ENCODE measurements at places on chromosomes 5 and 9.

DNA sequence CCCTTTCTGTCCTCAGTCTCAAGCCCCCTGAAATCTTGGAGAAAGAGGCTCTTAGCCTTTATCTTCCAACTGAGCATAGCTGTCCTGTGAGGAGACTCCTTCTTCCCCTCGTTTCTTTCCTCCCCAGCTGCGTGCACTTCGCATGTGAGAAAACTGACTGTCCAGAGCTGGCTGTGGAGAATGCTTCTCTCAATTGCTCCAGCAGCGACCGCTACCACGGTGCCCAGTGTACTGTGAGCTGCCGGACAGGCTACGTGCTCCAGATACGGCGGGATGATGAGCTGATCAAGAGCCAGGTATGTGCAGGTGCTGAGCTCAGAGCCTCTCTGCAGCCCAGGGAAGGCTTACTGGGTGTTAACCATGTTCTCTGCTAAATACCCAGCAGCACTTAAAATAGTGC, 190.8 kb downstream of the PAPPA start:
- DNase-seq: no peak

DNA sequence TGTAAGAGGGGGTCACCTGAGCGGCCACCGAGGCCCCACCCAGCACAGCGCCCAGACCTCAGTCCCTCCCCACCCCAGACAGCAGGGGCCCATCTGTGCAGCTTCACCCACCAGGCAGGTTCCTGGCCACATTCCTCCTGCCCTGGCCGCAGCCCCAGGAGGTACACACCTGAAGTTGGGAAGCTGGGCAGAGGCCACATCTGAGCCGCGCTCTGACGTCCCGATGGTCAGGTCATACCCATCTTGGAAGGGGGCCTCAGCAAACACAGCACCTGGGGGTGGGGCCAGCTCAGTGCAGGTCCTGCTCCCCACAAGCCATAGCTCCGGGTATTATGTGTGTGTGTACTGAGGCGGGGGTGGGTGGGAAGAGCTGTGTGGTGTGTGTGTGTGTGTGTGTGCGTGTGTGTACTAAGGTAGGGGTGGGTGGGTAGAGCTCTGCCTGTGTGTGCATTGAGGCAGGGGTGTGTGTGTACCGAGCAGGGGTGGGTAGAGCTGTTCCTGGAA, 5.6 kb downstream of the SPOUT1 start:
- DNase-seq: no peak

DNA sequence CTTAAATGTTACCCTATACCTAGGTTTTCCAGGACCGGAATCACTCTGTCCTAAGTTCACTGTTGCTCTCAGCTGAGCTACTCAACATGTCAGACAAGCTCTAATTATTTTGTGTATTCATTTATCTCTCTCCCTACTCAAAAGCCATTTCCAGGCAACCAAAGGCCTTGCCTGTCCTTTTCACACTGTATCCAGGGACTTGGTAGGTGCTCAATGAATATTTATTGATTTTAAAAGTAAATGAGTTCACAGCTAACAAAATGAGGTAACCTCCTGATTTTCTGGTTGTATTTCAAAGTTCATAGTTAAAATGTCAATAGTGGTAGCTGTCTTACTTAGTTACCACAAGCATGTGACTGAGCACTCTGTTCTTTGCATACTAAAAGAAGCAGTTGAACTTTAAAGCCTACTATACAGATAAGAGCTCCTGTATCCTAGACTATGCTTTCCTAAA, 522.2 kb downstream of the ACTL7B start:
- no peak for DNase-seq

DNA sequence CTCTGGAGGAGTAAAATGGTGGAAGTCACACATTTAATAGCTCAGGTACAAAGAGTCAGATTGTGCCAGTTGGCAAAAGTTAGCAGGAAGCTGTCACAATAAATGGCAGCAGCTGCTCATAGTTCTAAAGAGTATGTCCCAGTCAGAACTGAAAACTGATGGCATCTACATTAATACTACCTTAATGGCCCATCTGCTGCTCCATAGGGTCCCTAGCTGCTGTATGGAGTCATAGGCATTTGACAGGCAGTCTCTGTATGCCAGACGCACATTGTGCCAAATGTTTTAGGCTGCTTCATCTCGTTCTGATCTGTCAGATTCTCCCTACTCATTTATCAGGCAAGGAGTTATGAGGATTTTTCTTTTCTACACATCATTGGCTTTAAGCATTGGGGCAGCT, 515.8 kb upstream of the ARRDC3 start:
- no peak for DNase-seq

- no peak for DNase-seq
Observed at GRCh38 chr5:7759951-7760580, 90.9 kb downstream of the CFAP90 start.

- no peak for DNase-seq
Observed at GRCh38 chr5:102718819-102719218, 36.3 kb upstream of the PAM start.

- DNase-seq: no peak
Observed at GRCh38 chr9:129351058-129351641, 173.1 kb upstream of the IER5L start.

- no peak for DNase-seq
Observed at GRCh38 chr9:106922026-106922425, 59.1 kb downstream of the ZNF462 start.

- DNase-seq: no peak
Observed at GRCh38 chr5:92909602-92909962, 671.4 kb downstream of the NR2F1-AS1 start.

DNA sequence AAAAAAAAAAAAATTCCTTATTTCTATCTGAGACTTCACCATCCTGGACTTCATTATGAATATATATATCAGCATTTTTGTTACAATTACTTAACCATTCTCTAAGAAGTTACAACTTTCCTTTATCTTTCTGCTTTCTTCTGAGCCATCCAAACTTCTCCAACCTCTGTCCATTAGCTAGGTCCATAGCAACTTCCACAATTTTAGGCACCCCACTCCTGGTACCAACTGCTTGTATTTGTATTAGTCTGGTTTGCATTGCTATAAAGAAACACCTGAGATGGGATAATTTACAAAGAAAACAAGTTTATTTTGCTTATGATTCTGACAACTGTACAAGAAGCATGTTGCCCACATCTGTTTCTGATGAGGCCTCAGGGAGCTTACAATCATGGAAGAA, 182.1 kb downstream of the CDH9 start:
- DNase-seq: no peak

DNA sequence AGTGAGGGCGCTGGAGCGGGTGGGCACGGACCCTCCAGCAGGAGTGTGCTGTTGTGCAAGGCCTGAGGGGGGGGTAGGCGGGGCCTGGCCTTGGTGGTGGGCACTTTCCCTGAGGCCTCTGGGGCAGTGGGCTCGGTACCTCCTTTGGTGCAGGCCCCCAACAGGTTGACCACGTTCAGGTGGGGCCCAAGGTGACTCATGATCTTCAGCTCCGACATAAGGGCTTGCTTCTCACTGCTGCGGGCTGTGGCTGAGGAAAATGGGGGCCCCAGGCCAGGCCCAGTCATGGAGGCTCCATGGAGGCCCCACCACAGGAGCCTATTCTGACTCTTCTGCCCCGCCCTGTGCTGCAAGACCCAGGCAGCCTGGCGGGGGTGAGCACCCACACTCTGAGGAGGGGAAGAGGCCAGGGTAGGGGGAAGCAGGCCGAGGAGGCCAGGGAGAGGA, 31.5 kb downstream of the PDGFRB start:
- DNase-seq: no peak

- no peak for DNase-seq
Observed at GRCh38 chr5:10343486-10343885, 10.0 kb upstream of the MARCHF6 start.

- no peak for DNase-seq
Observed at GRCh38 chr9:87445646-87446045, 52.0 kb upstream of the DAPK1 start.

DNA sequence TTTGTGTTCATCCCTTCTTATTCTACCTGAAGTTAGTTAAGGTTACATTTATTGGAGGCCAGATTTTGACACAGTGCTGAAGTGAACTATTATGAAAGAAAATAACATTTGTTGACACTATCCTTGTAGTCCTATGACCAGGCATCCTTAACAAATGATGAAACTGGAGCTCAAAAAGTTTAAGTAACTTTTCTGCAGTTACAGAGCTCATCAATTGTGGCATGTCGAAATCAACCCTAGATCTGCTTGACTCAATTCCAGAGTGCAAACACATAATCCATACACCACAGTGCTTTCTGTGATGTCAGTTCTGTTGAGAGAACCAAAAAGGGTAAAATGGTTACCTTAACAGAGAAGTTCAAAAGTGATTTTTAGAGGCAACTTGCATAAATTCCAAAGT, 28.6 kb downstream of the KCNN2 start:
- DNase-seq: no peak

GRCh38 chr5:51387884-51388275, 4.6 kb downstream of the ISL1 start:
- no peak for DNase-seq

DNA sequence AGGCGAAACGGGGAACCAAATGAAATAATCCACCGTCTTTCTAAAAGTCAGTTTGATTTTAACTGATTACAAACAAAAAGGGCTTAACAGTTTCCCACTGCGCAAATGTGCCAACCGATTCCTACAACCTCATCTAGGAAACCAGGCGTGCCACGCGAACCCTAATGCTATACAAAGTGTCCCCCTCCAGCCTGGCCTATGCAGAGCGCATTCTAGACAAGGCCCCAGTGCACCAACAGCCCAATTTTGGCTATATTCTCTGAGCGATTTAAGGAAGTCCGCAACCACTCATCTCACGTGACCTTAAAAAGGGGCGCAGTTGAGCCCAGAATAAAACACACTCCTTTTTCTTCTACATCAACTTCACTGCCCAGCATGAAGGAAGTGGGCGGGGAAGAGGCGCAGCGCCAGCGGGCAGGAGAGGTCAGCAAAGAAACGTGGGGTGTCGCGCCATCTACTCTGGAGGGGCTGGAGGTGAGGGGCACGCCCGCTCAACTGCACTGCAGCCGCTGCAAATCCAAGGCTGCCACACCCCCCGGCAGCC, 779 bp downstream of the FAM13B start:
- no peak for DNase-seq

DNA sequence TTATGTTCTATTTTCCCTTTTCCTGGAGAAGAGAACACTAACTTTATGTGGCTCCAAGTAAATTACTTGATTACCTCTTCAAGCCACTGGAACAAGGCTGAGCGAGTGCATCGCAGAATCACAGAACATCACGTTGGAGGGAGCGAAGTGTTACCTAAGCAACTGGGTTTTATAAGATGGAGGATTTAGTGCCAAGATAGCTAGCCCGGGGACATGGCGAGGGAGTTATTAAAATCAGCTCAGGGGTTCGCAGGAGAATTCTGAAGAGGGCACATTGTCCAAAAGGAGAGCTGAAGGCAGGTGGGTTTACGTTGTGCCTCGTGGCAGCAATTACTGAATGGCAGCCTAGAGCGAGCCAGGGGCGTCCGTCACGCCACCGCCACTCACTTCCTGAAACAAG, 563.2 kb upstream of the ADAMTS16 start:
- DNase-seq: no peak

GRCh38 chr9:68455451-68455850, 85.2 kb downstream of the TMEM252 start:
- no peak for DNase-seq

DNA sequence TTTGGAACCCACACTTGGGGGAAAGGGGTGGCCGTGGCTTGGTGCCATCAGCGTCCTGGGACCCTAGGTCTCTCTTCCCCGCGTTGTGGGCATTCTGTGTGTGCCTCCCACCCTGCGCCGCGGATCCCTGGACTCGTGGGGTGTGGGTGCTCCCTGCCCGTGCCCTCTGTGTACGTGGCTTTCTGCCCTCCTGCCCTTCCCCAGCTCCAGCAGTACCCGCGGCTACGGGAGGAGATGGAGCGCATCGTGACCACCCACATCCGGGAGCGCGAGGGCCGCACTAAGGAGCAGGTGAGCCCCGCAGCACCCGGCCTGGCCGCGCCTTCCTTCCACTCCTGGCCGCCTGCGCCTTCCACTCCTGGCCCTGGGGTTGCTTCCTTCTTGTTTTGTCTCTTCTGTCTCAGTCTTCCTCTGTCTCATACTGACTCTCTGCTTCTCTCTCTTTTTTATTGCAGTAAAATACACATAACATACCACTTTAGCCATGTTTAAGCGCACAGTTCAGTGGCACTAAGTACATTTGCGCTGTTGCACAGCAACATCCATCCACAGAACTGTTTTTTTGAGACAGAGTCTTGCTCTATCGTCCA, 30.7 kb downstream of the DNM1 start:
- no peak for DNase-seq

- DNase-seq: no peak
Observed at GRCh38 chr9:82553654-82554366, 509.1 kb downstream of the RASEF start.

DNA sequence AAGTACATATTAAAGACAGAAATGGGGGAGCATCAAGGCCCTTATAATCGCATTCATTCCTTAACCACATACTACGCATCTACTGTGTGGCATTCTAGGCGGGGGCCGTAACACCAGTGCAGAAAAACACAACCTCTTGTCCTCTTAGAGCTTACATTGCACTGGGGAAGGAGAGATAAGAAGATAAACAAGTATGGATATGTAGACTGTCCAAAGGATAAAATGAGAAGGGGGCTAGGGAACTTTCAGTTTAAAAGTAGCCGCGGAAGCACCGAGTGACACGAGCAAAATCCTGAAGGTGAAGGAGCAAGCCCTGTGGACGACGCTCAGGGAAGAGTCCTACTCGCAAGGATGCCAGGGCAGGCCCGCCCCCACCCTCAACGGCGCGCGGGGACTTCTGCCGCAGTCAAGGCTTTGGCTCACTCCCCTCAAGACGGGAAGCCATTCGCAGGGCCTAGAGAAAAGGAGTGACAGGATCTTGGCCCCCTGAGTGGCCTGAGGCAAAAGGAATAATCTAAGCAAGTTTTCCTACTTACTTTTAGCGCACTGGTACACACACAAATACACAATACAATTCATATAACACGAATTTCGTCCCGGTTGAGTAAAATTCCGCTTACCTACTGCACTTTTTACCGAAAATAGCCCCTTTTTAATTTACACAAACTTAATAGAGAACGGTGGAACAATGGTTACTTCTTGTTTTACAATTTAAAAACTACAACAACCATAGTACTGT, 1.3 kb upstream of the NIPBL start:
- peak; percentile 23 for DNase-seq

DNA sequence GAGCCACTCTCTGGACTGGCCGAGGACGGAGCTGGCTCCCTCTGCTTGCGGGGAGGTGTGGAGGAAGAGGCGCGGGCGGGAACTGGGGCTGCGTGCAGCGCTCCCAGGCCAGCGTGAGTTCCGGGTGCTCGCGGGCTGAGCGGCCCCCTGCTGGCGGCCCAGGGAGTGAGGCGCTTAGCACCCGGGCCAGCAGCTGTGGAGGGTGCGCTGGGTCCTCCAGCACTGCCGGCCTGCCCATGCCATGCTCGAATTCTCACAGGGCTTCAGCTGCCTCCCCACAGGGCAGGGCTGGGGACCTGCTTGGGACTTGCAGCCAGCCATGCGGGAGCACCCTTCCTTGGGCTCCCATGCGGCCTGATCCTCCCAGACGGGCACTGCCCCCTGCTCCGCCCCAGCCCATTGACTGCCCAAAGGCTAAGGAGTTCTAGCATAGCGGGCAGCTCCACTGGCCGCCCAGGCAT, 416.9 kb downstream of the MRPS30 start:
- no peak for DNase-seq
